ENCODE measurements at places on chromosomes 12 and 14.

DNA sequence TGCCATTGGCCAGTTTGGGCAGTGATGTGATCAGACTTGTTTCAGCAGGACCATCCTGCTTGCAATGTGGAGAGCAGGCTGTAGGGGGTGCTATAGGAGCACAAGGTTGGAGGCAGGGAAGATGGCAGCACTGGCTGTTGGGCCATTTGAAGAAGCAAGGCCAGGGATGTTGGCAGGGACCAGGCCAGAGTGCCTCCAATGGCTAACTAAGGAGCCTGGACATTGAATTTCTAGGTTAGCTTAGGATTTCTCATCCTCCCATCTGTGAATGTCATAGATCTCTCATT lies 23.5 kb downstream of the FGF23 start:
- peak; percentile 66 for DNase-seq

- no peak for DNase-seq
These were observed 192.8 kb downstream of the NTF3 start for GRCh38 chr12:5624486-5625272.

DNA sequence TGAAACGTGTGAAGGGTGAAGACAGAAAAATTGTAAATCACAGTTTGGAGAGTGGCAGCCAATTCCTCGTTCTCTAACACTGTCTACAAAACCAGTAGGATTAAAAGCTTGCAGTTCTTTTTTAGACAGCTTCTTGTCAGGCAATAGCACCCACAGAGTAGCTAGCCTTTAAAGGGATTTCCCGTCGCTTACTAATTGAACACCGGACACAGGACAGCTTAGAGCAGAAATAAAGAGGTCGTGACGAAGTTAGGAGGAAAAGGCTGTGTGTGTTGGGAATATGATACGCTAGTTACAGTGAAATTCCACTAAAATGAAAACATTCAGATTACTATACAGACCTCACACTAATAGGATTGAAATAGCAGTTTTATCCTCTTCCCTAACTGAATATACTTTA lies 149.1 kb upstream of the FLRT2 start:
- DNase-seq, result no peak

DNA sequence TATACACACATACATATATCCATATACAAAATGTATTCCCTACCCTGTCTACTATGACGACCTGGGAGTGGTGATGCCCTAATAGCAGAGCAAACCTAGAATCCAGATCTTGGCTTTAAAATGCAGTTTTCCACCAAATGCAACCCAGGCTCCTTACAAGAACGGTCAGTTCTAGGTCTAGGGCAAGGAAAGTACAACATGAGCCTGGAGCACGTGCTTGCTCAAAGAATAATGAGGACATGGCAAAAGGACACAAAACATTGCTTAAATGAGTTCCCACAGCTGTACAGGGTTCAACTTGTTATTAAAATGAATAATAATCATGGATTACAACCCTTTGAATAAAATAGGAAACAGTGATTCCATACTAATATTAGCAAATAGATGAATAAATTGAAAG lies 94.7 kb downstream of the TMCC3 start:
- no peak for DNase-seq

- no peak for DNase-seq
These were observed 98.2 kb downstream of the DENND5B start for GRCh38 chr12:31492599-31493196.

- no peak for DNase-seq
These were observed 113.7 kb upstream of the KITLG start for GRCh38 chr12:88693837-88694445.

- DNase-seq, result no peak
These were observed 104.0 kb downstream of the CCDC91 start for GRCh38 chr12:28294300-28294699.

- DNase-seq, result no peak
These were observed 201.1 kb downstream of the TMEM117 start for GRCh38 chr12:44036875-44037443.

GRCh38 chr14:92513204-92513965 lies at the start of gene RIN3:
RIN3 (plus strand) TSS chr14:92513781; CDS start chr14:92513933, 152 bp downstream.
- DNase-seq, result peak; percentile 72

DNA sequence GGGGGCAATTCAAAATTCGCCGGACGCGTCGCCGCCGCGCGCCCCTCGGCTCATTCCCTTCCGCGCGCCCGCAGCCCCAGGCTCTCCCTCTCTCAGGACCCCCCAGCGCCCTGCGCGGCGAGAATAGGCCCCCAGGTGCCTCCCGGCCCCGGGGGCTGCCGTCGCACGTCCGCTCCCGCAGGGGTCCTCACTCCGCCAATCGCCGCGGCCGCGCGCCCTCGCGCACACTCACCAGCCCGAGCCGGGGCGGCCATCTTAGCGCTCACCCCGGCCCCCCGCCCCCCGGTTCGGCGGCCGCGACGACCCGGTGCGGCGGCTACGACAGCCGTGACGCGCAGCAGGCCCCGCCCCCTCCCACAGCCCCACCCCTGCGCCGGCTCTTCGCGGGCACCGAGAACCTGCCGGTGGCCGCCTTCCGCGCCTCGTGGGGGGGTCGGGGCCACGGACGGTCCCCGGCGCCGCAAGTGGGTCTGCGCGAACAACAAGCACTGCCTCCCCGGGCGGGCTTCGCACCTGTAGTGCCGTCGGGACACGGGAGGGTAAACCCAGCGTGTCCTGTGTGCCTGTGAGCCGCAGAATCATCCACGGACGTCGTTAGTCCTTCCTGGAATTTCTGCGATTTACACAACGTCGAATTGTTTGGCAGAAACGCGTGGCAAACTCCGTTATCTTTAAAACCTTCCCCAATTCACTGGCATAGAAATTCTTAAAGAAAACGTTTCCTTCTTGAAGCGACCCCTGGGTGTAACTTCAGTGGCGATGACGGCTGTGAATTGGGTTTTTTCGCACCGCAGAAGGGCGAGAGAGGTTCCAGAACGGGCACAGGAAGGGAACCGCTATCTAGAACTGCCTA lies 2.5 kb downstream of the USP44 start:
- DNase-seq, result peak; percentile 82

DNA sequence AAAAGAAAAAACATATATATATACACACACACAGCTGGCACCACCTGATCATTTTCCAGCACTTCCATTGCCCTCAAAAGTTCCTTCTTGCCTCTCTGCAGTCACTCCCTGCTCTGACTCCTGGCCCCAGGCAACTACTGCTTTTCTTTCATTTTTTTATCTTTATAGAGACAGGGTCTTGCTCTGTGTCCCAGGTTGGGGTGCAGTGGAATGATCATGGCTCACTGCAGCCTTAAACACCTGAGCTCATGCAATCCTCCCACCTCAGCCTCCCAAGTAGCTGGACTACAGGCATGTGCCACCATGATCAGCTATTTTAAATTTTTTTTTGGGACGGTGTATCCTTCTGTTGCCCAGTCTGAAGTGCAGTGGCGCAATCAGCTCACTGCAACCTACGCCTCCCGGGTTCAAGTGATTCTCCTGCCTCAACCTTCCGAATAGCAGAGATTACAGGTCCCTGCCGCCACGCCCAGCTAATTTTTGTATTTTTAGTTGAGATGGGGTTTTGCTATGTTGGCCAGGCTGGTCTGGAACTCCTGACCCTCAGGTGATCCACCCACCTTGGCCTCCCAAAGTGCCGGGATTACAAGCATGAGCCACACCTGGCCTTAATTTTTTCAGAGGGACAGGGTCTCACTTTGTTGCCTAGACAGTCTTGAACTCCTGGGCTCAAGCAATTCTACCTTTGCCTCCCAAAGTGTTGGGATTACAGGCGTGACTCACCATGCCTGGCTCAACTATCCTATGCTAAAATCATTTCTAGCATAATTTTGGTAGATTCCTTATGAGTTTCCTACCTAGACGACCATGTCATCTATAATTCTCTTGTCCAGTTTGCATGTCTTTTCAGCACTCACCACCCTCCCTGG lies 7.8 kb downstream of the HSP90AA1 start:
- no peak for DNase-seq

- no peak for DNase-seq
These were observed 69.8 kb downstream of the RERG start for GRCh38 chr12:15151161-15152091.
